DMS79 (cell line): ENCODE measurements at places on chromosomes 5 and 9.

DNA sequence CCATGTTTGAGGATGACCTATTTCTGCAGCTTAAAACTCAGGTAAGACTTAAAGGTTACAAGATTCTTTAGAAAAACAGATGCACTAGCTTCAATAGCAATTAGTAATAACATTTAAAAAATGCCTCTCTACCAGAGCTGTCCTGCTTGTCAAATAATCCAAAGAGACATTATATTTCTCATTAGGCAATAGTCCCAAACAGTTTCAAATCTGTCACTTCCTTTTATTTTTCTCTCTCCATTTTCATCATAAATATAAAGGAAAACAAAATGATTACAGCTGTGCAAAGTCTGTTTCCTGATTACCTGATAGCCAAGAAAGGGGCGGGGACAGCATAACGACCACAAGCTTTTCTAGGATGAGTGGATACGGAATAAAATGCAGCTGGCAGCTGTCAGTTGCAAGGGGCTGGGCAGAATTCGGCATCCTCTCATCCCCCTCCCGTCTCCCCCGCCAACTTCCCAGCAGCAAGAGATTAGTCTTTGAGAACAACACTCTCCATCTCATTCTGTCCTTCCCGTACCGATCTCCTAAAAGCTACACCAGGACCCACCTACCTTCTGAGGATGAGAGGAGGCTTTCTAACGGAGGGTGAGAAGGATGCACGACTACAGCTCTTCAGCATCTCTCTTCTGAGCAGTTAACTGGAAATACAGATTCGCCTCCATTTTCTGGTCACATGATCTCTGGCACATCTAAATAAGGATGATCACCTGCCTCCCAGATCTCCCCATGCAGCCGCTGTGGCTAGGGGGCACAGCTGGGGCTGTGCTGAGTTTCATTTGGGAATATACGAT, 72.5 kb upstream of the PCA3 start:
- DNase-seq, result no peak

DNA sequence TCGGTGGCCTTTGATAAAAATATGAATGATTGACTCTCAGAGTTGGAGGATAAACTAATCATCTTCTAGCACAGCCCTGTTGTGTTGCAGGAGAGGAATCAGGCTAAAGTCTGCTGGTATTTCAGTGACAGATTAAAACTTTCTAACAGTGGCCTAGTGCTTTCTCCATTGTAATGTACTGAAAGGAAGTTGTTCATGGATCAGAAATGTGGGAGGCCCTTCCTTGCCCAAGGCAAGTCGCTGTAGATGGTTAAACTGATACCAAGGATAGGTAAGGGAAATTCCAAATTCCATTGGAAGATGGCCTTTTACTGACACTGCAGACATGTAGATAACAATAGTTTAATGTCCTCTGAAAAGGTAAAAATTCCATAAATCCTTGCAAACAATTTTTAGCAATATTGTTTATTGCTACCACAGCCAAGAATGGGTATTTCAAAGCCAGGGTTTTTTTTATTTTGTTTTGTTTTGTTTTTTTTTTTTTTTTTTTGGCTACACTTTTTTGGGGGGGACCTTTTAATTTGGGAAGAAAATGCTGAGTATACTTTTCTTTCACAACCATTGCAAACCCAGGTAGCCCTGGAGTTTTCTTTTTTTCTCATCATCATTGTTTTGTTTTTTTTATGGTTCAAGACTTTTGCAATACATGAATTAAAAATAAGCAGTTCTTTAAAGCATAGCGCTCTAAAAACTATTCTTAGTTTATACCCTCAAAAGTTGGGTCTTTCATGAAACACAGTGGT, 35.5 kb downstream of the WDR36 start:
- no peak for DNase-seq

- no peak for DNase-seq
Measured at GRCh38 chr9:87725356-87725899, 491 bp upstream of the CTSL start.

- DNase-seq, result peak; percentile 90
Measured at GRCh38 chr9:115118879-115119218, 892 bp upstream of the TNC start.

DNA sequence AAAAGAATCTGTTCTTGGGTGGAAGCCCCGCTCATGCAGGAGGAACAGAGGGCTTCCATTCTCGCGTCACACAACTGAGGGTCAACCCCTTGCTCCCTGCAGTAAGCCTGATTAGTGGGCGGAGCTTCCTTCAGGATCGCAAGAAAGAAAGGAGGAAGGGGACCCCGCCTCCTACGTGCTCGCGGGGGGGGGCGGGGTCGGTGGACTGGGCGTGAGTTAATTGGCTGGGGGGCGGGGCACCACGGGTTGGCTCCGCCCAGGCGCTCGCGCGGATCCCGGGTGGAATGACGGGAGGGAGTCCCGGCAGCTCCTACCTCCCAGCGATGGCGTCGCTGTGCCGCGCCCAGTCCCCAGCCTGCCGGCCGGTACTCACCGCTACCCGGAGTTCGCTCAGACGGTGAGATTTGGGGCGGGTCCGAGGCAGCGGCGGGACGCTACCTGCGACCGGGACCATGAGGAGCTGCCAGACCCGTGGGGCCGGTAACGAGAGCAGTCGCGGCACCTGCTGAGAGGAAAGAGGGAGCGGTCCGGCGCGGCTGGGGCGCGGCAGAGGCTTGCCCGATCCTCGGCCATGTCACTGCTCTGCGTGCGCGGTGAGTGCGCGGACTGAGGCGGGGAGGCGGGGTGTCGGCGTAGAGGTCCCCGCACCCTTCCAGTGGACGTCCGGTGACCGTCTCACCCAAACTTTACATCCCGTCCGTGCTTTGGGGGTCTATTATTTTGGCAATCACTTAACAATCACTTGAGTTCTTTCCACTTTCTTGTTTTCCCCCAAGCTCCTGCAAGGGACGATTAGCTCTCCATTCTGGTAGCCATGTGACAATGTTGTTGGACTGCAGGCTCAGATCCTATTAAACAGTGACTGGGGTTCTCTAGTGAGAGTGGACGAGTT, at the start of gene UNC13B:
Gene UNC13B, plus strand, starts transcription at position 297 of the 892 bp plus-strand sequence. Its CDS starts 275 bp downstream, at position 572.
- DNase-seq, result peak; percentile 59

- peak; percentile 5 for DNase-seq
Measured at GRCh38 chr5:117473165-117473564, 898.5 kb upstream of the SEMA6A start.

GRCh38 chr5:135823881-135824280, 10.6 kb upstream of the SLC25A48 start:
- no peak for DNase-seq

DNA sequence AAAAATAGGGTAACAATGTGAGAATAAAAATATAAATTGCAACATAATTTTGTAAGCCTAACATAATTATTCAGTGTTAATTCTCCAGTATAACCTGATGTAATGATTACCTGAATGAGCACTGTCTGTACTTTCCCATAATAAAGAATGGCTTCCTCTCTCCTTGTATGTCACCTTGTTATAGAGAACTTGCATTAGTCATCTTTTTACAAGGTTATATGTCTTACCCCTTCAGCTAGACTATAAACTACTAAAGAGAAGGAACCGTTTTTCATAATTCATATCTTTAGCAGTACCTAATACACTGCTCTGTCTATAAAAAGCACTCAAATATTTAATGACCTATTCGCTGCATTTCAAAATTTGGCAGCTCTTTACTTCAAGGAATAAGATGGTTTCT, 19.8 kb downstream of the STRBP start:
- peak; percentile 59 for DNase-seq

- DNase-seq, result no peak
Measured at GRCh38 chr5:13567819-13568218, 376.7 kb downstream of the DNAH5 start.

DNA sequence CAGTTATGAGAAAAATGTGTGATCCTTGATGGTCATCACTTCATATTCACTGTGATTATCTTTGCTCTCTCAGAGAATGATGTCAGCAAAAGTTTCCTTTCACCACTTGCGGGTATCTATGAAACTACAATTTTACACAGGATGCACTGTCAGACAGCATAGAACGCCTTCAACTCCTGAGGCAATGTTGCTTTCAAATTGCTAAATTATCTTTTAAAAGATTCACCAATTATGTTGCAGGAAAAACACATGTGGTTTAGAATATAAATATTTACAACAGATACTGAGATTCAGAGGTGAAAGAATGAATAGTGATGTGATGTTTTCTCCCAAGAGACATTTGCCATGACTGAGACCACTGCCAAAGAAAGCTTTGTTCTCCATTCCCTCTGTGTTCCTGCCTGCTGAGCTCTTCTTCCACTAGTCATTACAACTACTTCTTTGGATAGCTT, 879.8 kb upstream of the DMAC1 start:
- DNase-seq, result no peak

- no peak for DNase-seq
Measured at GRCh38 chr9:134048582-134048968, 19.3 kb downstream of the BRD3 start.
